ENCODE measurements at places on chromosomes 13 and 19.

DNA sequence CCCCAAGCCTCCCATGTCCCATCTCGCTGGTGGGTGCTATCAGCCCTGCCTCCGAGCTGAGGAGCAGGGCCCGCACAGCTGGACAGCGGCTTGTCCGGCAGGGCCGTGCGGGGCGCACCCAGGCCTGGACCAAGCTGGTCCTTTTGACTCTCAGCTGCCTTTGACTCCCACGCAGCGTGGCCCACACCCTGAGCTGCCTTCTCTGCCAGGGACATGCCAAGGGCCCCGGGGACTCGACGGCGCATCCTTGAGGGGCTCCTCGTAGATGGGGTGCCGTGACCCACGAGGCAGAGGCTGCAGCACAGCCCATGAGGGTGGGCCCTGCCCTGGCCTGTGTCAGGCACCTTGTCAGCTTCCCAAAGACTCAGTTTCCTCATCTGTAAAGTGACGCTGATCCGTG is 38.8 kb upstream of the F7 start:
- DNase-seq: no peak

DNA sequence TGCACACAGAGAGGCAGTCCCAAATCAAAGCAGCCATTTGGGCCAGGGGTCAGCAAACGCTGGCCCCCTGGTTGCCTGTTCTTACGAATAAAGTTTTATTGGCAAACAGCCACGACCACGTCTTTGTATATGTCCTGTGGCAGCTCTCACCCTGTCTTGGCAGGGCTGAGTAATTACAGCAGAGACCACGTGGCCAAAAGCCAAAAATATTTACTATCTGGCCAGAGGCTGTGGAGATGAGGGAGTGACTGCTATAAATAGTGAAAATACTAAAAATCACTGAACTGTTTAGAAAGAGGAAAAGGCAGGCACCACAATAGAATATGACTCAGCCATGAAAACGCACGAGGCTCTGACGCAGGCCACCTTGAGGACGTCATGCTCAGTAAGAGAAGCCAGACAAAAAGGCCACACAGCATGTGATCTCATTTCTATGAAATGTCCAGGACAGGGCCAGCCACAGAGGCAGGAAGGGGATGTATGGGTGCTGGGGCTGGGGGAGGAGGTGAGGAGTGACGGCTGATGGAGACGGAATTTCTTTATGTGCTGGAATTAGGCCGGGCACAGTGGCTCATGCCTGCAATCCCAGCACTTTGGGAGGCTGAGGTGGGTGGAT is 29.4 kb downstream of the SMIM24 start:
- no peak for DNase-seq

GRCh38 chr19:16608290-16608739 is 19.7 kb downstream of the MED26 start:
- DNase-seq: no peak

DNA sequence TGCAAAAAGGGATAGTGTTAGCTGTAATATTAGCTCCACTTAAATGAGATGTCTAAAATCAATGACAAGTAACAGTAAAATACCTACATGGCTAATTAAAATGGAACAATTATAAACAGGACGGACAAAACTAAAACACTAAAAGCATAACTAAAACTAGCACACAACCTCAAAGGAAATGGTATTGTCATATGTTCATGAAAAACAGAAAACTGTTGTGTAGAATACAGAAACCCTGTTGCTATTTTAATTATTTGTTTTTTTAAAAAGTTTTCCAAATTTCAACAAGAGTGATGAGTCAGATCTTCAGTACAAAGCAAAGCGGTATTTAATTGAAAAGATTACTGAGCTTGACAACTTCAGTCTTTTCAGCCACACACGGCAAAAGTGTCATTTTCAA is 4.2 kb downstream of the RCBTB2 start:
- no peak for DNase-seq

DNA sequence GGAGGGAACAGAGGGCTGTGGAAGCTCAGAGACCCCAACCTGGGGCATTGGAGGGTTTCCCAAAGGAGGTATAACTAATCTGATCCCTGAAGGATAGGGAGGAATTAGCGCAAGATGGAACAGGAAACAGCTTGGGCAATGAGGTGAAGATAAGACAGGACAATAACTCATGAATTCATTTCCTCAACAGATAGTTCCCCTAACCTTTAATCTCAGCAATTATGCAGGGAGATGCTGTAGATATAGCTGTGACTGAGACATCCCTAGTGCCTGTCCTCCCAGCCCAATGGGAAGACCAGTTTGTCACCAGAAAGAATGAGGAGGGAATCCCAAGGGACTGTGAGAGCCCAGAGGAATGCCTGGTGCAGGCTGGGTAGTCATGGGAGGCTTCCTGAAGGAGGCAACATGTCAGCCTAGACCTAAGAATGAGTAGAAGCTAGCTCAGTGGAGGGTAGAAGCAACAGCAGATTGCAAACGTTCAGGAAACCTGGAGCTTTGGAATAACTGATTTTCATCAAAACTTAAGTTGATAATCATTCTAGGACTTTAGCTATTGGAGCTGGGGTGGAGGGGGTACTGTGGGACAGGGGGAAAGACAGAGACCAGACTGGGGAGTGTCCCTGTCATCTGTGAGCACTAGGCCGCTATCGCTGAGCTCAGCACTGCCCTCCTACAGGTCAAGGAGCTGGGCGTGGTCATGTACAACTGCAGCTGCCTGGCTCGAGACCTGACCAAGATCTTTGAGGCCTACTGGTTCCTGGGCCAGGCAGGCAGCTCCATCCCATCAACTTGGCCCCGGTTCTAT is 18.8 kb downstream of the HIPK4 start:
- DNase-seq: no peak

DNA sequence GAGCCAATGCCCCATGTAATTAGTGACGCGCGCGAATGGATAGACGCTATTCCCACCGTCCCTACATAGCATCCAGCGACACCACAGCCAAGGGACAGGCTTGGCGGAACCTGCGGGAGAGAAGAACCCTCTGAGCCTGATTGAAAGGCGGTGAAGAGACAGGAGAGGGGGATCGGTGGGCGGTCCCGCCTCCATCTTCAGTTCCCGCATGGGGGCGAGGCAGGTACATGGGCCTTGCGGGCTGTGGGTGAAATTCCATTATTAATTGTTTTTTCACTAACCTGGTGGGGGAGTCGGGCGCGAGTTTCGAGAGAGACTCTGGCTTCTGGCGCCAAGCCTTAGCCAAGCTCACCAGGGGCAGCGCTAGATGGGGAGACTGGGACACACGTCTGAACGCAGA is 8.4 kb upstream of the TEX101 start:
- no peak for DNase-seq

GRCh38 chr13:101767131-101767530 is 314.7 kb downstream of the ITGBL1 start:
- DNase-seq: no peak

GRCh38 chr19:21202865-21203494 is 61.1 kb downstream of the ZNF431 start:
- no peak for DNase-seq
